ENCODE measurements at places on chromosomes 4 and X. TPM values are rescaled to one million over a fixed set of nuclear protein-coding genes. Genes with fewer than 3 reads are reported as not detected.

GRCh38 chrX:40260146-40260747, 162.5 kb upstream of the BCOR start:
- no peak for DNase-seq
- no peak overlapping the region for H3K4me3 ChIP-seq
- H3K4me1 ChIP-seq = no peaks in the 10 kb centered on the region
- no peak overlapping the region for H3K27ac ChIP-seq
- no peaks in the 10 kb centered on the region for H3K36me3 ChIP-seq

DNA sequence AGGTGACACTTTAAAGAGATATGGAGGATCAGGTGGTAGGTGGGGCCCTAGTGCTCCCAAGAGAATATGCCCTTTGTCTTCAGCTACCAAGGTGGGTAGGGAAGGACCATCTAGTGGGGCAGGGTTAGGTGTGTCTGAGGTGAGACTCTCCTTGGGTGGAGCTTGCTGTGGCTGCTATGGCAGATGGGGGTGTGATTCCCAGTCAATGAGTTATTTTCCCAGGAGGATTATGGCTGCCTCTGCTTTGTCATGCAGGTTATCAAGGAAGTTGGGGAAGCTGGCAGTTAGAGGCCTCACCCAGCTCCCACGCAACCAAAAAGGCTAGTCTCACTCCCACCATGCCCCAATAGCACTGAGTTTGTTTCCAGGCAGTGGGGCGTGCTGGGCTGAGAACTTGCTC, 18.0 kb upstream of the SPIN2A start:
- no peak overlapping the region for H3K4me3 ChIP-seq
- no peak for DNase-seq
- no peaks in the 10 kb centered on the region for H3K4me1 ChIP-seq
- H3K27me3 ChIP-seq = no peaks in the 10 kb centered on the region
- H3K27ac ChIP-seq = no peak overlapping the region

DNA sequence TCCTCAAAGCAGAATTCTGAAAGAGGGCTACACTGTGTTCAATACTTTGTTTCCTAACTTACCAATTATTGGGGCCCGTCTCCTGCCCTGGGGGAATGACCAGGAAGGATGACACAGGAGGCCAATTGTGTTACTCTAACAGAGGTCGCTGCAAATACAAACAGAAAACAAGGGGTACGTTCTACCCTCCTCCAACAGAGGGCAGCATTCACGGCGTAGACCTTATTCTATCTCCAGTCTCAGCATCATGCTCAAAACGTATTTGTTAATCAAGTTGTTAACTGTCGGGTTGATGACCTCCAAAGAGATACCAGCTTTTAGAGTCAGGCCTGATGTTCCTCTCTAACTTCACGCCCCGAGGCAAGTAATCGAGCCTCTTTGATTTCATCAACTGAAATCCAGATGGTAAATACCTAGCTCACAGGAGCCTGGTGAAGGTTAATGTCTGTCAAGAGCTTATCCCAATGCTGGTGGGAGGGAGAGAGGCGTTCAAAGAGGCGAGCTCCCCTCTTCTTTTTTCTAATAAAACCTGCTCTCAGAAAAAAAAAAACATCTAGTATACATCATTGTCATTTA, 181.0 kb upstream of the KCNIP4 start:
- DNase-seq = no peak
- H3K36me3 ChIP-seq = no peaks in the 10 kb centered on the region
- no peaks in the 10 kb centered on the region for H3K4me1 ChIP-seq
- H3K4me3 ChIP-seq = no peak overlapping the region
- no peak overlapping the region for H3K27ac ChIP-seq
- no peaks in the 10 kb centered on the region for H3K27me3 ChIP-seq

- H3K4me3 ChIP-seq = no peak overlapping the region
- no peak overlapping the region for H3K27ac ChIP-seq
- H3K27me3 ChIP-seq = no peaks in the 10 kb centered on the region
- no peak for DNase-seq
- no peaks in the 10 kb centered on the region for H3K36me3 ChIP-seq
Observed at GRCh38 chr4:40262077-40262528, 65.3 kb downstream of the RHOH start.

- H3K4me1 ChIP-seq = no peaks in the 10 kb centered on the region
- no peak overlapping the region for H3K4me3 ChIP-seq
- DNase-seq = no peak
- H3K36me3 ChIP-seq = no peaks in the 10 kb centered on the region
- H3K27me3 ChIP-seq = no peaks in the 10 kb centered on the region
- no peak overlapping the region for H3K27ac ChIP-seq
Observed at GRCh38 chr4:89814362-89814761, 22.6 kb downstream of the SNCA start.

Gene TLR2
- 2.8 TPM for total RNA-seq

Gene TIMM17B
- total RNA-seq = 40.3 TPM

DNA sequence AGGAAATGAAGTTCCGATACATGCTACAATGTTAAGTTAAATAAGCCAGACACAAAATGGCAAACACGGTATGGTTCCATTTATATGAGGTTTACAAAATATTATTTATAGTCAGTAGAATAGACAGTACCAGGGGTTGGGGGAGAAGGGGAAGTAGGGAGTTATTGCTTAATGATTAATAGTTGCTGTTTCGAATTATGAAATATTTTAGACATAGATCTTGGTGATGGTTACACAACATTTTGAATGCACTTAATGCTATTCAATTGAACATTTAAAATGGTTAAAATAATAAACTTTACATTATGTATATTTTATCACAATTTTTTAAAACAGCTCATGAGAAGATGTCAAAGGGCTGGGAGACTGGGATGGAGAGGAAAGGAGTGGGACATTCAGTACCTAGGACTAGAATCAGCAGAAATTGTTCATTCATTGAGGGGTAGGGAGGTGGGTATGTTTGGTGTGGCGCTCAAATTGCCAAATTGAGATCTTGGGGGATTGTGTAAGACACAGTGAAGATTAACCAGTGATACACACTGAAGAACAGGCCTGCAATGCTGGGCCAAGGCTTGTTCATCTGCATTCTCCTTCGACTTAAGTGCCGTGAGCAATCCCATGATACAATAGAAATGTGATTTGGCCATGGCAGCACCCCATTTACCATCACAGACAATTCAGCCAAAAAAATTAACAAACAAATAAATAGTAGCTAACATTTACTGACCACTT, 165.6 kb upstream of the GALNT7 start:
- no peak overlapping the region for H3K27ac ChIP-seq
- H3K27me3 ChIP-seq = peaks cover 3% of the 10 kb centered on the region
- no peaks in the 10 kb centered on the region for H3K36me3 ChIP-seq
- no peak overlapping the region for H3K4me3 ChIP-seq
- H3K4me1 ChIP-seq = no peaks in the 10 kb centered on the region
- DNase-seq = no peak

DNA sequence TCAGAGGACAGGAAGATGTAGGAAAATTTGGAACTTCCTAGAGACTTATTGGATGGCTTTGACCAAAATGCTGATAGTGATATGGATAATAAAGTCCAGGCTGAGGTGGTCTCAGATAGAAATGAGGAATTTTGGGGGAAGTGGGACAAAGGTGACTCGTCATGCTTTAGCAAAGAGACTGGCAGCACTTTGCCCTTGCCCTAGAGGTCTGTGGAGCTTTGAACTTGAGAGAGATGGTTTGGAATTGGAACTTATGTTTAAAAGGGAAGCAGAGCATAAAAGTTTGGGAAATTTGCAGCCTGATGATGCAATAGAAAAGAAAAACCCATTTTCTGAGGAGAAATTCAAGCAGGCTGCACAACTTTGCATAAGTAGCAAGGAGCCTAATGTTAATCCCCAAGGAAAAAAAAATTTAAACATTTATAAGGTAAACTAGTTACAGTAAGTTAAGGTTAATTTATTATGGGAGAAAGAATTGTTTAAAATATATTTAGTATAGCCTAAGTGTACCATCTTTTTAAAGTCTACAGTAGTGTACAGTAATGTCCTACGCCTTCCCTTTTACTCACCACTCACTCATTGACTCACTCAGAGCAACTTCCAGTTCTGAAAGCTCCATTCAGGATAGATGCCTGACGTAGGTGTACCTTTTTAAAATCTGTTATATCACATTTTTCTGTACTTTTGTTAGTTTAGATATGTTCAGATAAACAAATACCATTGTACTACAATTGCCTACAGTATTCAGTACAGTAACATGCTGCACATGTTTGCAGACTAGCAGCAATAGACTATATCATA, 101.2 kb downstream of the FAM13A start:
- H3K4me3 ChIP-seq = no peak overlapping the region
- H3K27me3 ChIP-seq = no peaks in the 10 kb centered on the region

DNA sequence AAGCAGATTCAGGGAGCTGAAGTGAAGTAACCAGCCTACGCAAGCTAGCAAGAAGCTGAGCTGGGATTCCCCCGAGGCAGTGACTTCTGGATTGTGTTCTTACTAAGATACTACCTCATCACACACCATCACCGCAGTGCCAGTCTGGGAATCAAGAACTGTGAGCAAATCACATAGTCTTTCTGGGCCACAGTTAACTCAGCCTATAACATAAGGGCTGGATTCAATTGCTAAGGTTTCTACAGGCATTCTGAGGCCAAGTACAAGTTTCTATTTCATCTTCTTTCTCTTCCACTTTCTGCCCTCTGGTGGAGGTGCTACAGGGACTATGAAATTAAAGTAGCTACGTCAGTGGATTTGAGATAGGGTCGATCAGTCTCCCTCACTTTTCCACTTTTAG, 1.4 kb upstream of the CORIN start:
- H3K27ac ChIP-seq = no peak overlapping the region
- H3K4me3 ChIP-seq = no peak overlapping the region
- no peaks in the 10 kb centered on the region for H3K27me3 ChIP-seq
- H3K4me1 ChIP-seq = peaks cover 36% of the 10 kb centered on the region
- peak; percentile 50 for DNase-seq

All from CD4-positive, alpha-beta T cell (primary cell).